ENCODE measurements at places on chromosomes 13 and 19. TPM values are rescaled to one million over a fixed set of nuclear protein-coding genes. Genes with fewer than 3 reads are reported as not detected.

- peak overlapping the region; percentile 92 for H3K27ac ChIP-seq
- H3K27me3 ChIP-seq = no peaks in the 10 kb centered on the region
- peak; percentile 89 for DNase-seq
- H3K4me3 ChIP-seq = peak overlapping the region; percentile 66
- no peaks in the 10 kb centered on the region for H3K36me3 ChIP-seq
Measured at GRCh38 chr13:101499406-101499805, 46.9 kb downstream of the ITGBL1 start.

DNA sequence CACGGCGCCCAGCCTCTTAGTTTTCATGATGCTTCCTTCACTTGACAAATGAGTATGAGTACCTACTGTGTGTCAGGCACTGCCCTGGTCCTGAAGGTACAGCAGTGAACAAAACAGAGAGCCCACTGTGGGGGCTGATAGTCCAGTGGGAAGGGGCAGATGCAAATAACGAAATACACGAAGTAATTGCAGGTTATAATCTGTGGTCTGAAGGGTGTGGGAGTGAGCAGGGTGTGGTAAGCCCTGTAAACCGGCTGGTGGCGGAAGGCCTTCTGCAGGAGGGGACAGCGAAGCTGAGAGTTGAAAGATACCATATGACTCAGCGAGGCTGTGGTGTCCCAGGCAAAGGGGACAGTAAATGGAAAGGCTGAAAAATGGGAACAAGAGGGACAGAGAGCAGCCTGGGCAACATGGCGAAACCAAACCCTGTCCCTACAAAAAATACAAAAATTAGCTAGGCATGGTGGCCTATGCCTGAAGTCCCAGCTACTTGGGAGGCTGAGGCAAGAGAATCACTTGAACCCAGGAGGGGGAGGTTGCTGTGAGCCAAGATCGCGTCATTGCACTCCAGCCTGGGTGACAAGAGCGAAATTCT is 60.5 kb downstream of the MAP4K1 start:
- no peak overlapping the region for H3K27ac ChIP-seq
- no peaks in the 10 kb centered on the region for H3K36me3 ChIP-seq
- no peaks in the 10 kb centered on the region for H3K4me1 ChIP-seq
- H3K27me3 ChIP-seq = no peaks in the 10 kb centered on the region

GRCh38 chr13:34435338-34435737 is 506.7 kb upstream of the NBEA start:
- H3K36me3 ChIP-seq = no peaks in the 10 kb centered on the region
- H3K27ac ChIP-seq = no peak overlapping the region
- peaks cover 6% of the 10 kb centered on the region for H3K4me1 ChIP-seq
- no peak overlapping the region for H3K4me3 ChIP-seq
- no peaks in the 10 kb centered on the region for H3K27me3 ChIP-seq

The CEACAM19 gene
- total RNA-seq = 4.3 TPM

- no peak for DNase-seq
- H3K4me3 ChIP-seq = no peak overlapping the region
Measured at GRCh38 chr13:102392481-102393209, 9.2 kb downstream of the FGF14 start.

DNA sequence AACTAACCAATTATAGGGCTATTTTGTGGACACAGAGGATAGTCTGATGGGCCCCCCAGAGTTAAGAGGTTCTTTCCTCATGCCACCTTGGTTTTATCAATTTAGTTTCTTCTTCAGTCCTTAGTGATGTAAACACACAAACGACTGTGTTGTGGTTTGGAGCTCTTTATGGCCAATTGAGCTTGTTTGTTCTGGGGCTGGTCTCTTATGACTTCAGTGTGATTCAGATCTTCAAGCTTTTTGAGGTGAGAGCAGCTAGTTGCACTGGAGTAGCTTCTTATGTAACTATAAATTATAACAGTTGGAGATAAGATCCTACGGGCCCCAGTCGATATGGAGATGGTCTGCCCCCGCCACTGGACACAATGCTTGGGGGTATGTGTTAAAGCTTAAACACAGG is 22.0 kb upstream of the GJB6 start:
- H3K27me3 ChIP-seq = no peaks in the 10 kb centered on the region
- H3K4me3 ChIP-seq = no peak overlapping the region
- no peak overlapping the region for H3K27ac ChIP-seq
- peak; percentile 63 for DNase-seq

GRCh38 chr19:4376028-4376670 is 24.2 kb downstream of the SH3GL1 start:
- H3K36me3 ChIP-seq = no peaks in the 10 kb centered on the region
- H3K27ac ChIP-seq = peak overlapping the region; percentile 99
- H3K27me3 ChIP-seq = no peaks in the 10 kb centered on the region
- DNase-seq = peak; percentile 45
- H3K4me1 ChIP-seq = peaks cover 73% of the 10 kb centered on the region

DNA sequence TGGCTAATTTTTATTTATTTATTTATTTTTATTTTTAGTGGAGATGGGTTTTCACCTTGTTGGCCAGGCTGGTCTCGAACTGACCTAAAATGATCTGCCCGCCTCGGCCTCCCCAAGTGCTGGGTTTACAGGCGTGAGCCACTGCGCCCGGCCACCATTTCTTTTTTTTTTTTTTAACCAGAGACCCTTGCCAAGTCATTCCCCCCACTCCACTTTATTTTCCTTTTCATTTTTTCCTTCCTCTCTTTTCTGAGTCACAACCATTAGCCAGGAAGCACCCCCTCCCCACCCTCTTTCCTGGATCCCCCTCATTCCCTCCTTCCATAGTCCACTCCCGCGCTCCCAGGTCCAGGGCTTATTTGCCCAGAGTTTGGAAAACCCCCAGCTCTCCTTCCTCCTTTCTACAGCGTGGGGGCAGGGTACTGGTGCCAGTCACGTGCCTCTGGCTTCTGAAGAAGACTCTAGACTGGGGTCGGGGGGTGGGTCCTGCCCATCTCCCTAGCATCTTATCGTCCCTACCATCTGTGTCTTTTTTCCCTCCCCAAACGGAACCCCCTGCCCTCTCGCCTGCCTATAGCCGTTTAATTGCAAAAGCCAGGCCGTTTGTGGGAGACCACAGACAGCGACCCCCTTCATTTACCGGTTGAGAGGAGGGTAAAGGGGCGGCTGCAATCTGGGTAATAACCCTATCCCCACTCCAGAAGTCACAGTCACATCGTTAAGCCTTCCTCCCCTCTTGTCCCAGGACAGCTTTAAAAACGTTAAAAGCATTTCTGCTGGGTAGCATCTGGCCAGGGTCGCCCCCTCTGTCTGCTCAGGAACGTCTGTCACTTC is 1.1 kb upstream of the CALR start:
- no peak for DNase-seq
- peak overlapping the region; percentile 36 for H3K27ac ChIP-seq
- H3K4me1 ChIP-seq = peaks cover 36% of the 10 kb centered on the region
- no peaks in the 10 kb centered on the region for H3K27me3 ChIP-seq
- peak overlapping the region; percentile 95 for H3K4me3 ChIP-seq

The RAP2A gene
- 15.2 TPM for total RNA-seq

- H3K36me3 ChIP-seq = no peaks in the 10 kb centered on the region
- H3K27me3 ChIP-seq = no peaks in the 10 kb centered on the region
- no peak overlapping the region for H3K4me3 ChIP-seq
- no peak overlapping the region for H3K27ac ChIP-seq
Measured at GRCh38 chr13:21012211-21012610, 49.2 kb downstream of the LATS2 start.

- no peak overlapping the region for H3K27ac ChIP-seq
- DNase-seq = peak; percentile 47
- no peak overlapping the region for H3K4me3 ChIP-seq
- H3K27me3 ChIP-seq = no peaks in the 10 kb centered on the region
Measured at GRCh38 chr13:41465241-41465847, 8.0 kb downstream of the RGCC start.

The TBXA2R gene
- total RNA-seq = 0.77 TPM

DNA sequence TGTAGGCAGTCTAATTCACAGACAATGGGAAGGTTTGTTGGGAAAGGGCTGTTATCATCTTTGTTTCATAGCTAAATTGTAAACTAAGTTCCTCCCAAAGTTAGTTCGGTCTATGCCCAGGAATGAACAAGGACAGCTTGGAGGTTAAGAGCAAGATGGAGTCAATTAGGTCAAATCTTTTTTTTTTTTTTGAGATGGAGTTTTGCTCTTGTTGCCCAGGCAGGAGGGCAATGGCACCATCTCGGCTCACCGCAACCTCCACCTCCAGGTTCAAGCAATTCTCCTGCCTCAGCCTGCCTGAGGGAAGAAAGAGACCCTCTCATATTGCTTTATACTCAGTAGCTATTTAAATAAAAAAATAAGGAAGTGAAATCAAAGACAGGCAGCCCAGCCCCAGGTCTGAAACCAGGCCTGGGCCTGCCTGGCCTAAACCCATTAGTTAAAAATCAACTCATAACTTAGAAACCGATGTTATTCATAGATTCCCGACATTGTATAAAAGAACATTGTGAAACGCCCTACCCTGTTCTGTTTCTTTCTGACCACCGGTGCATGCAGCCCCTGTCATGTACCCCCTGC is 297.4 kb upstream of the SGCG start:
- no peaks in the 10 kb centered on the region for H3K4me1 ChIP-seq
- DNase-seq = no peak
- no peak overlapping the region for H3K4me3 ChIP-seq
- 0 out of 2 replicates have a peak, but pooled peaks cover 7% of the 10 kb centered on the region for H3K27me3 ChIP-seq
- no peaks in the 10 kb centered on the region for H3K36me3 ChIP-seq

- no peaks in the 10 kb centered on the region for H3K36me3 ChIP-seq
- H3K4me3 ChIP-seq = no peak overlapping the region
- 0 out of 2 replicates have a peak, but pooled peaks cover 7% of the 10 kb centered on the region for H3K27me3 ChIP-seq
- no peak for DNase-seq
Measured at GRCh38 chr19:49069026-49069425, 3.5 kb downstream of the KCNA7 start.

The ATP4B gene
- total RNA-seq = not detected

The MIR17HG gene
- 5.6 TPM for total RNA-seq

- H3K36me3 ChIP-seq = peaks cover 2% of the 10 kb centered on the region
- no peak overlapping the region for H3K27ac ChIP-seq
- H3K4me1 ChIP-seq = peaks cover 14% of the 10 kb centered on the region
- no peak overlapping the region for H3K4me3 ChIP-seq
- DNase-seq = no peak
- no peaks in the 10 kb centered on the region for H3K27me3 ChIP-seq
Measured at GRCh38 chr13:98503175-98504028, 73.5 kb downstream of the STK24 start.

The ADGRE1 gene
- total RNA-seq = not detected

The FUT2 gene
- total RNA-seq = not detected

- no peak for DNase-seq
- H3K27ac ChIP-seq = no peak overlapping the region
Measured at GRCh38 chr13:25117312-25117711, 21.4 kb downstream of the PABPC3 start.

- no peak overlapping the region for H3K27ac ChIP-seq
- no peak for DNase-seq
- no peaks in the 10 kb centered on the region for H3K27me3 ChIP-seq
Measured at GRCh38 chr13:35191883-35192282, 249.8 kb downstream of the NBEA start.

- no peaks in the 10 kb centered on the region for H3K4me1 ChIP-seq
- H3K36me3 ChIP-seq = no peaks in the 10 kb centered on the region
- H3K27ac ChIP-seq = no peak overlapping the region
Measured at GRCh38 chr13:43116242-43116641, 92.9 kb downstream of the DNAJC15 start.

DNA sequence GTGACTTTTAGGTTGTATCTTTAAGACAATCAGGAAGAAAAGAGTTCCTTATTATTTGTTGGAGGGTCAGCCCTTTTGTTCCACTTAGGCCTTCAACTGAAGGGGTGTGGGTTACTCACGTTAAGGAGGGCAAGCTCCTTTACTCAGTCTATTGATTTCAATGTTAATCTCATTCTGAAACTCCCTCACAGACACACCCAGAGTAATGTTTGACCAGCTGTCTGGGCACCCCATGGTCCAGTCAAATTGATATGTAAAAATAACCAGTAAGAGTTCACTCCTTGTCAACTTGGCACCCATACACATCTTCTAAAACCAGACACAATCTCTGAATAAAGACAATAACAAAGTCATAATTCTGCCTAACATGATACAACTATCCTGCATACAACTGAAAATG is 292.9 kb downstream of the KLF5 start:
- H3K4me1 ChIP-seq = peaks cover 10% of the 10 kb centered on the region
- no peaks in the 10 kb centered on the region for H3K27me3 ChIP-seq
- no peak overlapping the region for H3K4me3 ChIP-seq
- DNase-seq = no peak
- no peak overlapping the region for H3K27ac ChIP-seq
- no peaks in the 10 kb centered on the region for H3K36me3 ChIP-seq

- H3K27ac ChIP-seq = no peak overlapping the region
- no peaks in the 10 kb centered on the region for H3K27me3 ChIP-seq
- no peak overlapping the region for H3K4me3 ChIP-seq
- H3K4me1 ChIP-seq = no peaks in the 10 kb centered on the region
- peaks cover 10% of the 10 kb centered on the region for H3K36me3 ChIP-seq
Measured at GRCh38 chr19:1138121-1138520, 34.3 kb downstream of the GPX4 start.

The C19orf67 gene
- total RNA-seq = not detected

- no peak overlapping the region for H3K4me3 ChIP-seq
- no peaks in the 10 kb centered on the region for H3K27me3 ChIP-seq
- peaks cover 3% of the 10 kb centered on the region for H3K36me3 ChIP-seq
- H3K27ac ChIP-seq = no peak overlapping the region
Measured at GRCh38 chr19:58117841-58118575, 20.0 kb upstream of the ZSCAN18 start.

The TSPAN16 gene
- total RNA-seq = not detected

The WDR62 gene
- 13.3 TPM for total RNA-seq

The POMP gene
- total RNA-seq = 92.8 TPM

GRCh38 chr19:41328157-41328841 is 18.3 kb downstream of the CCDC97 start:
- H3K4me3 ChIP-seq = no peak overlapping the region
- no peak for DNase-seq
- H3K27me3 ChIP-seq = no peaks in the 10 kb centered on the region
- H3K4me1 ChIP-seq = peaks cover 57% of the 10 kb centered on the region
- peak overlapping the region; percentile 97 for H3K27ac ChIP-seq

- peaks cover 8% of the 10 kb centered on the region for H3K36me3 ChIP-seq
- peak overlapping the region; percentile 42 for H3K27ac ChIP-seq
- H3K4me1 ChIP-seq = peaks cover 16% of the 10 kb centered on the region
Measured at GRCh38 chr19:4800591-4801081, 9.1 kb downstream of the FEM1A start.

DNA sequence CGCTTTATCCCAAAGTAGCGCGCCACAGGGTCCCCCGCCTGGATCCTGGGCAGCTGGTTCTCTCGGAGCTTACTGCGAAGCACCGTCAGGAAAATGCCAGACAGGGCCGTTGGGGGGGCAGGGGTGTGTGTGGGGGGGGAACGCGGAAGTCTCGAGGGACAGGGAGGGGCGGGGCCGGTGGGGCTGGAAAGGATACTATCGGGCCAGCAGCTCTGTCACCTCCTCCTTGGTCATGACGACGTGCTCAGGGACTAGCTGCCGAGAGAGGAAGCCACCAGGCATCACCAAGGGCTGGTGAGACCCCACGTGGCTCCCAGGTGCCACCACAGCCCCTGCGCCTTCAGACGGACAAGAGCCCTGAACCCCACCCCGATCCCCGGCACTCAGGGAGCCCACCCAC is 5.3 kb downstream of the POLR2E start:
- H3K27ac ChIP-seq = no peak overlapping the region

DNA sequence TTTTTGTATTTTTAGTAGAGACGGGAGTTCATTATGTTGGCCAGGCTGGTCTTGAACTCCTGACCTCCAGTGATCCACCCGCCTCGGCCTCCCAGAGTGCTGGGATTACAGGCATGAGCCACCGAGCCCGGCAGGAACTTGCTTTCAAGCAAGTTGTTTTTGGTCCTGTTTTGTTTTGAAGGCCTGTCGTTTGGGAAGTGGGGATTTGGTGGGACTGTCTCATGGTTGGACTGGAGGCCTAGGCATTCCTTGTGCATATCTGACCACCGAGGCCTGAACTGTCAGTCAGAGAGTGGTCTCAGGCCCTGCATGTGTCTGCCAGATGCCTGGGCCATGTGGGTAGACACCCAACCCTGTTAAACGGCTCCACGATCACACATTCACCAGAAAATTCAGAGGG is 26.3 kb downstream of the UBXN6 start:
- H3K27ac ChIP-seq = no peak overlapping the region
- peaks cover 4% of the 10 kb centered on the region for H3K36me3 ChIP-seq
- H3K4me3 ChIP-seq = no peak overlapping the region
- no peaks in the 10 kb centered on the region for H3K4me1 ChIP-seq

Measured in PC-3 (cell line).